ENCODE measurements at places on chromosomes 5 and 9. TPM values are rescaled to one million over a fixed set of nuclear protein-coding genes. Genes with fewer than 3 reads are reported as not detected.

DNA sequence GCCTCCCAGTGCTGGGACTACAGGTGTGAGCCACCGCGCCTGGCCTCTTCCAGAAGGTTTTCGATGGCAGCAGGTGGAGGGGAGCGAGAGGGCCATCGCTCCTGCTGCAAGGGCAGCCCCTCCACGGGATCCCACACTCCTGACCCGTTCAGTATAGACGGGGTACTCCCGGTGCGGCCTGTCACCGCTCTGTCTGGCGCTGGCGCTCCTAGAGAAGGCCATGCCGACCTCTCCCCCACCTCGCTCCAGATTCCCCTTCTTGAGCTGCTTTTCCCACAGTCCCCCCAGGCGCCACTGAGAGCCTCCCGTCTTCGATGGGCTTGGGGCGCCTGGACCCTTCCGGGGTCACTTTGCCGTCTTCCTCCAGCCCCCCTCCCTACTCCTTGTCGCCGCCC lies 4.3 kb upstream of the SQSTM1 start:
- no peak for DNase-seq

GRCh38 chr5:107916731-107917725 lies 246.3 kb upstream of the EFNA5 start:
- DNase-seq, result no peak

GRCh38 chr9:120645760-120646159 lies 65.8 kb upstream of the CDK5RAP2 start:
- no peak for DNase-seq

DNA sequence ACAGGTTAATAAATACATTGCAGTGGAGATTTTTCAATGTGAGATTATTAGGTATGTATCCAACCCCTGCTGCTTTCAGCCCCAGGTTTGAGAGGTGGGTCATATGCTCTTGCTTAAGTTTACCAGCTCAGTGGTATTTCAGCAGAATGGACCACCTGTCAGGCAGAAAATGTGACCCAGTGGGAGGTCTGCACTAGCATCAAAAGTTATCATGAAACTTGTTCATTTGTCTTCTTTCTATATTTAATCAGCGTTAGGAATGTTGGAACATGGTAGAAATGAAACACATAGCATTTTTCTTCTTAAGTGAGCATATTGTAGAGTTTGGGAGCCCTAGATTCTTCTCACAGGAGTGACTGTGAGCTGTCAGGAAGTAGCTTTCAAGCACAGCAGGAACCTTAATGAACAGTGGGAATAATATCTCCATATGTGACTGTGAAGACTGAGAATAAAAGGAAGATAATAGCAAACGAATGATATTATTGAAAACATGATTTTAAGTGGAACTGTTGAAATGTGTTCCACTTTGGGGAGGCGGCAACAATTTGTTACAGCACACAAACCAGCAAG lies 596.9 kb upstream of the CDH6 start:
- DNase-seq, result no peak

DNA sequence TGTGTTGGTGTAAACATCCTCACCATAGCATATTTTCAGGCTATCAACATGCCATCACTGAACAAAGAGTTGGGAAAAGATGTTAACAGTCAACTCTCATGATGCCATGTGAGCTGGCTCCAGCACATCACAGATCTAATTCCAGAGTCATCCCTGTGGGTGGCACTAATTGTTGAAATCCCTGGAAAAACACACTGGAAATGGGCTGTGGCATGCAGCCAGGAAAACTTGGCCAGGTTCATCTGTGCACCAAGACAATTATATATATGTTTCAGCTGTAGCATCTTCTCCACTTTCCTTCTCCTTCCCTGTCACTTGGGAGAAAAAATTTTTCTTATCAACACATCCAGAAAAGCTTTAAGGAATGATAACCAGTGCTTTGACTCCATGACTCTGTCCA lies 313.7 kb downstream of the TRIM32 start:
- DNase-seq, result no peak

GRCh38 chr9:129749575-129749974 lies 3.3 kb downstream of the PTGES start:
- no peak for DNase-seq

DNA sequence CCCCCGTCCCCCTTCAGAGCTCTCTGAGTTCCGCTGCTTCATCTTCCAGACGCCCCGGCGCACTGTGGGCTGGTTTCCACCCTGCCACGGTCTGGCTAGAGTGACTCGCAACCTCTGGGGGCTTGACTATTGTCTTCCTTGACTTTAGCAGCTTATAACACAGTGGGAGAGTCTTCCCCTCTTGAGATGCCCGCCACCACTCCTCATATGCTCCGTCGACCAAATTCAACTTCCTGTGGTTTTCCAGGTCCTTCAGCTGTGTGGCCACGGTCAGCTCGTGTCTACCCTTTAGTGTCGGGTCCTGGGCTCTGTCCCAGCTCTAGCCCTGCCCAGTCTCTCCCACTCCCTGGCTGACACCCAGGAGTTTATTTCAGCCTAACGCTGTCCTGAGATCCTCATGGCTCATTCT lies 28.2 kb upstream of the NCS1 start:
- DNase-seq, result no peak

- DNase-seq, result peak; percentile 64
Observed at GRCh38 chr5:115543365-115544042, 1.1 kb downstream of the FEM1C start.

DNA sequence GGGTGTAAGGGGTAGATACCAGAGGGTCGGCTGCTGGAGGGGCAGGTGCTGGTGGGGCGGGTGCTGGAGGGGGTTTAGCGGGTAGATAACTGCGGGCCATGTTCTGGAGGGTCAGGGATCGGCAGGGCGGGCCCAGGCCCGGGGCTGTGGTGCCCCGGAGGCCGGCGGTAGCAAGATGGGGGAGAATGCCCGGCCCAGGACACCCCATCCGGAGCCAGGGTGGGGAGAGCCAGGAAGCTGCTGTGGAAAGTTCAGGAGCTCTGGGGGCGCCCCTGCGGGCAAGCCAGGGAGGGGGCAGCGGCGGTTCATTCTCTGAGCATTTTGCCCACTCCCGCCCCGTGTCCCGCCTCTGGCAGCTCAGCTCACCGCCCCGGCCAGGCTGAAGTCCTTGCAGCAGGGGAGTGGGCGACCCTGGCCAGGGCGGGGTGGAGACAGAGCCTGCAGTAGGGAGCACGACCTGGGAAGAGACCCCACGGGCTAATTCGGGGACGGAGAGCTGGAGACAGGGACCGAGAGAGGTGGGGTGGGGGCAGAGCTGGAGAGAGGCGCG lies 538 bp downstream of the PRRT1B start:
- DNase-seq, result no peak

The ISL1 gene
- total RNA-seq, result not detected

The IFNA13 gene
- total RNA-seq, result not detected

The WNT8A gene
- total RNA-seq, result not detected

The CAMK4 gene
- total RNA-seq, result 36.5 TPM

The PCDHA9 gene
- total RNA-seq, result not detected

The SLC6A3 gene
- not detected for total RNA-seq
